Activated naive CD4-positive, alpha-beta T cell (primary cell): ENCODE measurements at places on chromosomes 16 and 17.
A peak's percentile ranks its signal among the peaks of the same experiment; 100 is the strongest.

DNA sequence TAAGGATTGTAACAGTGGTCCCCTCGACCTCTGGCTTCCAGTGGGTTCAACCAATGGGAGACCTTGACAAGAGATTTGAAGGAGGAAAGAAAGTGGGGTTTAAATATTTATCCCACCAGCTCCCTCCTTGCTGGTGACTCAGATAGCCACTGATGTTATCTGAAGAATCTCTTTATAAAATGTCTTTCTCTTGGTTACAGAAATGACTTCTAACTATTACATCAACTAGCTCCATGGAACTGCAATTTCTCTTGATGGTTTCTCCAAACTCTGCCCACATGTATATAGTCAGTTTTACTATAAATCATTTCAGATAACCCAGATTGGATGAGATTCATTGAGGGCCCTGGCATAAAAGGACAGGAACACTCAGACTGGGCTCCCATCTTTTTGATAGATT is 920.2 kb upstream of the SOX9 start:
- DNase-seq: no peak

DNA sequence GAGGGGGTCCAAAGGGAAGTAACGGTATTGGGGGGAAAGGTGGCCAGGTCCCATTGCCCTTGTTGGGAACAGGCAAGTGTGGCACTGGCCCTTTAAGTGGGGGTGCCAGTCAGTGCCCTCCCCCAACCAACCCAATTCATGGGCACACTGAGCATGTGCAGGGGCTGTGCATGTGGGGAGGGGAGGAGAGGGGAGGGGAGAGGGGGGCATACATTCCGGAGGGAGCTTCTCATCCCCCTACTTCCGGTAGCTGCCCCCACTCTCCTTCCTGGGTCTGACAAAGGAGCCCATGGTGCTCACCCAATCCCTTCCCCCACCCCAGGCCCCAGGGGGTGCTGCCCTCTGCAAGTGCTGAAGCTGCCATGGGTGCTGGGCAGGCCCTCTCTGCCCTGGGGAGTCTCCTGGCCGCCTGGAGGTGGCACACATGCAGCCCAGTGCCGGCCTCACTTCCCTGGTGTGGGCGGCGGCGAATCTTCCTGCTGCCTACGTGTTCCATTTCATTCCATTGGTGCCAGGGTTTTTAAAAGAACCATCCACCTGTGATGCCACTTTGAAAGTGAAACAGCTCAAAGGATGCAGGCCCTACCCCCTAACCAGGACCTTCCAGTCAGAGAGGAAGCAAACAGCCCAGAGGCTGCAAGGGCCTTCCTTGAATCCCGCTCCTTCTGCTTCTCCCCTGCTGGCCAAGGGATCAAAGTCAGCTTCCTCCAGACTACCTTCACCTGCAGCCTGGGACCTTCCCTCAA is 11.0 kb downstream of the HEXIM2 start:
- DNase-seq: peak; percentile 48

DNA sequence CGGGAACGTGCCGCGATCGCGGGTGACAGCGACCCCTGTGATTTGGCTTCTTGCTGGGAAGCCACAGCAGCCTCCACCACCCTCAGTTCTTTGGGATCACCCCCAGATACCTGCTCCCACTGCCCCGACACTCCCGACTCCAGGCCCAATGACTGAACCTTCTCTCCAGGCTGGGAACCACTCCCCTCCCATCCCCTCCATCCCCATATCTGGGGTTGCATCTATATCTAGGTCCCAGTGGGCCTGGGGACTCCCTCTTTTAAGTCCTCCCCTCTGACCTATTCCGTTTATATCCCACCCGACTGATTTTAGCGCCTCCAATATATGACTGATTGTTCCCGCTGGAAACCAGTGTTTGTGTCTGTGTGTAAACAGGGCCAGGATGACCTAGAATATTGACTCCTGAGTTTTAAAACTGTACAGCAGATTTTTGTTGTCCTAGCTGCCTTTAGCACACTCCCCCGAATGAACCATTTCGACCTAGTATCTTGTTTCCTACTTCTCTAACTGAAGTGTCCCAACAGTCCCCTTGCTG is 667 bp downstream of the PSMD3 start:
- no peak for DNase-seq

- DNase-seq: no peak
Observed at GRCh38 chr17:76969598-76970172, 101.5 kb downstream of the MGAT5B start.

DNA sequence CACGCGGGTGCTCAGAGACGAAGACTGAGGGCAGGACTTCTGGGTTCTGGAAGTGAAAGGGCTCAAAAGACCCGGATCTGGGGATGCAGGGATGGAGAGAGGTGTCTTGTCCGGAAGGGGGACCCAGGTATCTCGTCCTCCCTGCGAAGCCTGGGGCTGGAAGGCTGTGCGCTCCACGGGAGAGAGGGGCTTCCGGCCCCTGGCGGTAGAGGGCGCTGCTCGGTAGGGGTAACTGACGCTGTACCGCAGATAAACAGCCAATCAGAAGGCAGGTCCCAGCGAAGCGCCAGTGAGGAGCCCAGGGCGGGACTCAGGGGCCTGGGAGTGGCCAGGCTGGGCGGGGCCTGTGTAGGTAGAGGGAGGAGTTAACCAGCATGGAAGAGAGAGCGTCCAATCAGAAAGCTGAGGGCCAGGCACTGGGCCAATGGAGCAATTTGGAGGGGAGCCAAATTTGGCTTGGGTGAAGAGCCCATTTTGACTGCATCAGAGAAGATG is 804 bp downstream of the TGFB1I1 start:
- DNase-seq: no peak

DNA sequence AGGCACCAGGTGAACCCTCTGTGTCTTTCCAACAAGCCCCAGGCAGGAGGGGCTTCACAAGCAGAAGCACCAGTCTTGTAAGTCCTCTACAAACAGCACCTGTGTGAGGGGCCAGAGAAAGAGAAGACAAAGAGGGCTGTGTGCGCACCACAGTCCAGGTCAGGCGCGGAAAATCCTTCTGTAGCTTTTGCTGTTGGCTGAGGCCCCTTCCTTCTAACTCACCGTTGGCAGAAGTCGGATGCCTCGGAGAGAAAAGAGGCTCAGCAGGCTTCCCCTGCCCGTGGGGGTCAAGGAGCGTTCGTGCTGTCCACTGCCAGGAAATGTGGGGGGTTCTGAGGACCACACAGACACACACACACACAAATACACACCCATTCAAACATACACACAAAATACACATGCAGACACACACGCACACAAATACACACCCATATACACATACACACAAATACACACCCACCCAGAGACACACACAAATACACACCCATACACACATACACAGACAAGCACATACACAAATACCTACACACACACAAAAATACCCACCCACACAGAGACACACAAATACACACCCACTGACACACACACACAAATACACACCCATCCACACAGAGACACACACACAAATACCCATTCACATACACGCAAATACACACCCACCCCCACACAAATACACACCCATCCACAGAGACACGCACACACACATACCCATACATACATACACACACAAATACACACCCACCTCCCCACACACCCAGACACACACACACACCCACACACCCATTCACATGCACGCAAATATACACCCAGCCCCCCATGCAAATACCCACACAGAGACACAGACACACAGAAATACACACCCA is 6.8 kb downstream of the ZG16B start:
- DNase-seq: no peak

- DNase-seq: no peak
Observed at GRCh38 chr16:73126525-73126853, 78.6 kb upstream of the ZFHX3 start.

DNA sequence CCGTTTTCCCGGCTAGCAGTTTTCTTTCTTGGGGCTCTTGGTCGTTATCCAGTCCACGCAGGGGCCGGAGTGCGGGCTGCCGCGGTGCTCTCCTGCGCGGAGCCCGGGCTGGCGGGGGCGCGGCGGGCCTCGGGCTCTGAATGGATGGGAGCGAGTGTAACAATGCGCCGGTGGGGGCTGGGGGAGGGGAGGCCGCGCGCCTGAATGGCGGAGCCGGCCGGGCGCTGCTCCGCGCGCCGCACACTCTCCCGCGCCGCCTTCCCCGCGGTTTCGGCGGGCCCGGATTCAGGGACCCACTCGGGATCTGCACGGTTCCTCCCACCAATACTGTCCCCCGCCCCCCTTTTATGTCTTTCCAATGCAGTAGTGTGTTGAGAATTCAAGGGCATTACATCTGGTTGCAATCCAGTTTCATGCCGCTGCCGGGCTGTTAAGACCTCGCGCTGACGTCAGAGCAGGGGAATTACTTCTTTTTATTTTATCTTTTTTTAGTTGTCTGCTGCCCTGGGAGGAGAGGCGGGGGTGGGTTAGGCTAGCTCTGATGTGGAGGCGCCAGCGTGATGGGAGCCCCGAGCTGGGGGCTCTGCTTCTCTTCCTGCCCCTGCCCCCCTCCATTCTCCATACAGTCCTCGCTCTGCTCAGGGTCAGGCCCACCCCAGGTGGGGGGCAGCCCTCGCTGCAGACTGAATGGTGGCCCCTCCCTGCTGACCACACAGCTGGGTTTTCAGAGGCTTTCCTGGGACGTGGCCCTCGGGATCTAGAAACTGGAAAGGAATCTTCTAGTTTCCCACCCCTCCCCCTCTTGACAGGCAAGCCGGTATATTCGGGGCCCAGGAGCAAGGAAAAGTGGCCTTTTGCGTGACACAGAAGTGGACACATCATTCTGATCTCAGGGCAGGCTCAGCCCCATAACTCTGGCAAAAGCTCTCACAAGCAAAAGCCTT is 1.8 kb downstream of the RAI1 start:
- no peak for DNase-seq

GRCh38 chr16:69408475-69408874 is 15.9 kb upstream of the CYB5B start:
- DNase-seq: no peak

- DNase-seq: no peak
Observed at GRCh38 chr16:24085666-24086065, 170.5 kb upstream of the CACNG3 start.

DNA sequence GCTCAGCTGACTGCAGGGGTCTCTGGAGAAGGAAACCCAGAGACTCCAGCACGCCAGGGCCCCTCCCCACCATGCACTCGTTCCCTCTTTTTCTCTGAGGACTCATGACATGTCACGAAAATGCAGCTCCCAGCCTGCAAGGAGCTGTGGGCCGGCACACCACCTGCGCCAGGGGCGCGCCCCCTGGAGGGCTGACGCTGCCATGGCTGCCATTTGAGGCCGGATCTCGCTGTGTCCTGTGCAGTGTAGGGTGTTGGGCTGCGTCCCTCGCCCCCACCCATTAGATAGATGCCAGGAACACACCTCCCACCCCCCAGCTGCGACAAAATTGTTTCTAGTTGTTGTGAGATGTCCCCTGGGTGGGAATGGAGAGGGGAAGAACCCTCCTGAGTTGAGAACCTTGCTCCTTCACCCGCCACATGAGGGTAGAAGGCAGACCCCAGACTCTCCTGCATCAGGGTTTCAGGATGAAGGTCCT is 8.2 kb downstream of the SYNGR2 start:
- peak; percentile 71 for DNase-seq

- no peak for DNase-seq
Observed at GRCh38 chr16:56836410-56837230, 28.4 kb upstream of the SLC12A3 start.

DNA sequence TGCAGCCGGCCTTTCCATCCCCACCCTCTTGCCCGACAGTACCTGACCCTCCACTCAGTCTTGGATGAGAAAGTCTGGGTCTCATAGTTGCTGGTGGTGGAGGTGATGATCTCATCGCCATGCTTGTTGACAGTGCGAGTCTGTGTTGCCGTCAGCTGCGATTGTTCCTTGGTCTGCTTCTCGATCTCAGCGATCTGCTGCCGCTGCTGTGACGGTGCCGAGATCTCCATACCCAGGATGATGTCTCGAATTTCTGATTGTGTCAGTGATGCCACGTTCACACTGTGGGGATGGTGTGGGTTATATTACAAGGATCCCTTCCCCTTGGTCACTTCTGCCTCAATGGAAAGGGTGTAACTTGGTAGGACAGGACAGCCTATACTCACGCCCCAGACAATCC is 4.1 kb upstream of the RILP start:
- no peak for DNase-seq

DNA sequence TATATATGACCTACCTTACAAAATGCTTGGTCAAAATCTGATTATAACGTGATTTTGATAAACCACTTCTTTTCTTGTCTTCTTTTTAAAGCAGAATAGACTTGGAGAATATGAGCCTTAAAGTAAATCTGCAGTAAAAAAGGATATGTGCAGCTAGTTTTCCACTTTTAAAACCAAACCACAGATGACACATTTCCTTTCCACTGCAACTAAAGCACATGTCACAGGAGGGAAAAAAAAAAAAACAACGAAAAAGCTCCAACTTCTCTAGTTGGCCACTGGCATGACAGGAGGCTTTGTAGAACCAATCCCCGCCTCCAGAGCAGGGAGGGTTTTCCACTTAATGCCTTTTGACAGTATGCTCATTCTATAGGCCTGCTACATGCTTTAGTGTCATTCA is at the start of gene EVI2A:
Gene EVI2A (minus strand): TSS at position 142 of the 400 bp plus-strand sequence. CDS start 2,609 bp downstream, outside the sequence.
- DNase-seq: no peak

GRCh38 chr16:82389956-82390650 is 220.1 kb upstream of the MPHOSPH6 start:
- DNase-seq: no peak

DNA sequence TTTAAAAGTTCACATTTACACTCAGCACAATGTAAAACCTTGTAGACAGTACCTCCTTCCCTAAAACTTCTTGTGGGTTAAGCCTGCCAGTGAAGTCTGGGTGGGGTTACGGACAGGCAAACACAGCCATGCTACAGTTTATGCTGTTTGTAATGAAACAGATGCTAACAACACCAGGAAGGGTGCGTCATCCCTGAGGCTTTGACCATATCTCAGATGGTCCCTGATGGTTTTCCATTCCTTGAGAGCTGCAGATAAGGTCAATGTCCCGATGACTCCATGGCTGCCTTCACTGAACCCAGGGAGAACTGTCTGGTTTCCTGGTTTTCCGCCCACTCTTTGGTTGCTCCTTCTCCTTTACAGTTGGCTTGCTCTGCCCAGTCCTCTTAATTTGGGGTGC is 29.1 kb downstream of the GAS7 start:
- DNase-seq: no peak

- DNase-seq: no peak
Observed at GRCh38 chr17:18257268-18257981, 1.1 kb downstream of the FLII start.

DNA sequence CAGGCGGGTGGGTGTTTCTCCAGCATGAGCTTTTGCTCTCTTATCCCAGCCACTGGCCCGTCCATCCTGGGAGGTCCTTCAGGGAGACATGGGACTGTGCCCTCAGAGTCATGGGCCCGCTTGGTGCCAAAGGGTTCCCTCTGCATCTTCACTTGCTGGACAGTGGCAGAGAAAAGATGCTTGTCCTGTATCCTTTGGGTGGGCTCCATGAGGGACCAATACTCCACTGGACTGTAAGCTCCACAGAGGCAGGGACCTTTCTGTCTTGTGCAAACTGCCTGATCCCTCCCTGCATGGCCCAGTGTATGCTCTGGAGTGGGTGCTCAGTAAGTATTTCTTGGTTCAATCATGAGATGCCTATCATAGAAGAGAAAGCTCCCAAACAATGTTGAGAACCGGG is 184.8 kb upstream of the WSCD1 start:
- no peak for DNase-seq

GRCh38 chr17:29709866-29710519 is 87.3 kb upstream of the CORO6 start:
- DNase-seq: no peak
